ENCODE measurements at places on chromosomes 12 and 14.
A peak's percentile ranks its signal among the peaks of the same experiment; 100 is the strongest.

DNA sequence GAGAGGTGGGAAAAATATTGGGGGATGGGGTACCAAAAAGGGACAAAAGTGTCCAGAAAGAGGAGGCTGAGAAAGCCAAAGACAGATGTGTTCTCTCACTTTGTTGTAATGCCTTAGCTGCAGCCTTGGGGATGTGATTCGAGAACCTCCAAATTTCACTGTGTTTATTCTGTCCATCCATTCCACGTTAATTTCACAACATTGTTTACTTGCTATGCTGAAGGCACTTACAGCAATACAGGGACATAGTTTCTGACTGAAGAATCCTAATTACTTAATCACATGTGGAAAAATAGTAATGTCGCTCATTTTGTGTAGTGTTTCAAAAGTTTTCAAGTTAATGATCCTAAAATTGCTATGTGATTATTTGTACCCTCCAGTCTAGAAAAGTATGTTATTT is 146.2 kb upstream of the SLC38A2 start:
- DNase-seq = no peak

DNA sequence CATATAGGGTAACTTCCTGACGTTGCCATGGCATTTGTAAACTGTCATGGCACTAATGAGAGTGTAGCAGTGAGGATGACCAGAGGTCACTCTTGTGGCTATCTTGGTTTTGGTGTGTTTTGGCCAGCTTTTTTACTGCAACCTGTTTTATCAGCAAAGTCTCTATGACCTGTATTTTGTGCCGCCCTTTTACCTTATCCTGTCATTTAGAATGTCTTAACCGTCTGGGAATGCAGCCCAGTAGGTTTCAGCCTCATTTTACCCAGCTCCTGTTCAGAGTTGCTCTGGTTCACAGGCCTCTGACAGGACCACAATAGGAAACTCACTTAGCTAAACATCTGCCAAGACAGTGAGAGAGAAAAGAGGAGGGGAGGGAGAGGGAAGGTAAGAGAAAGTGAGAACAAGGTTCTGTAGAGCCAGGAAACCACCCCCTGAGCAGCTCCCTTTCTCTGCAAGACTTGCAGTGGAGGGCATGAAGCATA is 64.8 kb upstream of the PLEKHG3 start:
- DNase-seq = no peak

DNA sequence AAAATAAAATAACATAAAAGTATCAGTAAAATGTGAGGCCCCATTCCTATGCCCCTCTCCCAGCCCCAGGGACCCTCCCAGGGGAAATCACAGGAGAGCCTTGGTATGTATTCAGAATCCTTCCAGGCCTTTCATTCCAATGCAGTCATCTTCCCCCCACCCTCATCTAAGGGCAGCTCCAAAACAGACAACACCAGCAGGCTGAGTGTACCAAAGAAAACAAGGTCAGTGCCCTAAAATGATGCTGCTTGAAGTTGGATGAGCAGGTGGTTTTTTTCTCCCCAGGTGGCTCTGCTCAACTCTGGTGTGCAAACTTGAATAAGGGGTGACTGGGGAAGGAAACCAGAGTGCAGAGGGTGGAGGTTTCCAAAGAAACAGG is 56.2 kb downstream of the TSPAN9 start:
- no peak for DNase-seq

DNA sequence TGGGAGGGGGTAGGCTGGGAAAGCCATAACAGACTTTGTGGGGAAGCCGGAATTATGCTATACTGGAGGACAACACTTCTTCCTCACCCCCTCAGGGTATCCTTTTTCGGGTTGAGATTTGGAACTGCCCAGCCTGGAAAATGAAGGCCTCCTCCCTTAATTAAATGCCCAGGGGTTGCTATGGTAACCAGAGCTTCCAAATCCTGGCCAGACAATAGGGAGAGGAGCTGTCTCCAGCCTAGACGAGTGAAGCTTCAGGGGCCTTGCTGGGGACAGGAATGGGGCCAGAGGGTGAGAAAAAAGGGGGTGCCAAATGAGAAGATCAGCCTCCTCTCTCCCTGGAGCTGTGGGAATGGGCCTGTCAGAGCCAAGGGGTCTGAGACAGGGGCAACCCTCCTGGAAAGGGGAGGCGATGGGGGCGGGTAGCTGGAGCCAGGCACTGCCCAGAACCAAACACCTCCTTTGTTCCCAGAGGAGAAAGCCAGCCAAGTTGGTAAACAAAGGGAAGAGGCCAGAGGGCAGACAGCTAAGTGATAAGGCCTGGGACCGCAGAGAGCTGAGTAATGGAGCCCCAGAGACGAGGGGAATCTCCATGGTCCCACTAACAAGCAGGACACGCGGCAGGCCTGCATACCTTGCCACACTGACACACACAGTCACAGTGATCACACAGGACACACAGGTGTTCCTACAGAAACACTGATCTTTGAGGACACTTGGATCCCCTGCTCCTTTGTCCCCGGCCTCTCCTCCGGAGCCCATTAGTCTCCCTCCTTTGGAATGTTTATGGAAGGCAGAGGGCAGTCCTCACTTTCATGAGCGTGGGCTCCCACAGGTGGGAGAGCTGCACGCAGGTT is 17.9 kb upstream of the RND1 start:
- DNase-seq = no peak

- DNase-seq = no peak
Measured at GRCh38 chr12:22101749-22102243, 55.8 kb downstream of the CMAS start.

GRCh38 chr14:50320283-50320682 is 8.2 kb downstream of the DMAC2L start:
- DNase-seq = no peak

- no peak for DNase-seq
Measured at GRCh38 chr14:105358140-105358846, 40.0 kb upstream of the TEX22 start.

DNA sequence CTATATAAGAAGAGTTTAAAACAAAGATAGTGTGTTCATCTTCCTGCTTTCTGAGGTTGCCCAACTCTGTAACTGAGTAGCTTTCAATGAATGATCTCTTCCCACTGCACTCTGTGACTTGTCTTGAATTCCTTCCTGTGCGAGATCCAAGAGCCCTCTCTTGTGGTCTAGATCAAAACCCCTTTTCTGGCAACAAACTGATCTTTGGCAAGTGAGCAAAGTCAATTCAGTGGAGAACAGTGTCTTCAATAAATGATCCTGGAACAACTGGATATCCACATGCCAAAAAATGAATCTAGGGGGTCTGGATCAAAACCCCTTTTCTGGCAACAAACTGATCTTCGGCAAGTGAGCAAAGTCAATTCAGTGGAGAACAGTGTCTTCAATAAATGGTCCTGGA is 8.5 kb downstream of the CFAP54 start:
- DNase-seq = no peak

- DNase-seq = no peak
Measured at GRCh38 chr12:88935856-88936255, 355.6 kb upstream of the KITLG start.

GRCh38 chr12:87304406-87304805 is 724.8 kb downstream of the C12orf50 start:
- DNase-seq = no peak

GRCh38 chr12:76144245-76144549 is 59.7 kb upstream of the NAP1L1 start:
- DNase-seq = peak; percentile 36

- no peak for DNase-seq
Measured at GRCh38 chr14:63508033-63508432, 35.1 kb downstream of the PPP2R5E start.

- no peak for DNase-seq
Measured at GRCh38 chr12:124175704-124176103, 119.2 kb upstream of the RFLNA start.

- no peak for DNase-seq
Measured at GRCh38 chr12:19263672-19264071, 134.1 kb downstream of the PLEKHA5 start.

DNA sequence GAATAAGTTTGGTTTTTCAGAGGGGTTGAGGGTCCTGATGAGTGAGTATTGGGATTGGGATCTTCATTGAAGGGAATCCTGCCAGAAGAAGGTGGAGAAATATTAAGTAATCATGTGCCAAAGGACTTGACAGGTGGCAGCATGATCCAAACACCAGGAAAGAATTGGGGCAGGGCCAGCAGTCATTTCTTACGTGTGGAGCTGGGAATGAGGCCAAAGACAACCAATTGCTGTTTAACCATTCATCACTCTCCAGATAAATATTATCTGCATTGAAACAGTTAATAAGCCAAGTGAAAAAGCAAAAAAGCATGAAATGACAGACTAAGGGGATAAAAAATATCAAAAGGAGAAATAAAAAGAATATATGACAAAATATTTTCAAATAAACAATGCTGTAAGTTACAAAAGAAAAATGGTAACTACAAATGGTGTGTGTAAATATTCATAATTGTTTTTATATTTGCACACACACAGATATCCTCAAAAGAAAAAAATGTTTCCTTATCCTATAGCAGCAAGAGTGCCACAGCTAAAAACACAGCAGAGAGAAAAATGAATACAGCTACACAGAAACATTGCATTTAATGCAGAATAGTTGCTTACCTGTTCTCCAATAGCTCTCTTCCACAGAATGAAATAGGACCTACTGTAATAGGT is 26.2 kb downstream of the C2CD5 start:
- no peak for DNase-seq

GRCh38 chr14:50947446-50947845 is 3.2 kb upstream of the PYGL start:
- no peak for DNase-seq

DNA sequence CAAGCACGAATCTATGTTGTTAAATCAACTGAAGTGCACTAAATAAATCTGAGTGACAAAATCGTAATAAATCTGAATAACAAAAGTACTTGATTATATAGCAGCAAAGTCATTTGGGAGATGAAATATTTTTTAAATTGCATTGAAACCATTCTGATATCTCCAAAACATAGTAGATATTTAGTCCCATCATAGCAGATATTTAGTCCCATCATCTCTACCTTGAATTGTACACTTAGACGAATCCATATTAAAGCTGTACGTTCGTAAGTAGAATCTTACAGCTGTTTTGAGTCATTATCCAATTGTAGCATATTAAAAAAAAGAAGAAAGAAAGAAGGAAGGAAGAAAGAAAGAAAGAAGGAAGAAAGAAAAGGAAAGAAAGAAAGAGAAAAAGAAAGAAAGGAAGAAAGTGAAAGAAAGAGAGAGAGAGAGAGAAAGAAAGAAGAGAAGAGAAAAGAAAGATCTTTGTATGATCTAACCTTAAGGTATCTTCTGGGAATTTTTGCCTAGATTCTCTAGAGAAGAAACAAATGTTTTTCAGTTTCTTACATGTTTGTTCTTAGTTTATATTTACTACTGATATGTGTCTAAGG is 2.6 kb downstream of the DCN start:
- no peak for DNase-seq

GRCh38 chr12:26133521-26133920 is 8.7 kb upstream of the BHLHE41 start:
- no peak for DNase-seq

DNA sequence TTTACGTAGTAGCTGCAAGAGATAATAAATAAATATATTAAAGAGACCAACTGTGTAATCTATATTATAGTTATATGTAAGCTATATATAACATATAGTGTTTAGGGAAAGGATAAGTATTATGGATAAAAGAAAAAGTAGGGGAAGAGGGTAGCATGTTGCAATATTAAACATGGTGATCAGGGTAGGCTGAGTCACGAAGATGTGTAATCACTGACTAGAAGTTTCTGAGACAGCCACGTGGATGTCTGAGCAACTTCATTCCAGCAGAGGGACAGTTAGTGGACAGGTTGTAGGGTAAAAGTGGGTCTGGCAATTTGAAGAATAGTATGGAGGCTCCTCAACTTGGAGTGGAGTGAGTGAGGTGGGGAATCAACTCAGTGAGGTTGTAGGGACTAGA is 109.7 kb downstream of the ANO4 start:
- no peak for DNase-seq

DNA sequence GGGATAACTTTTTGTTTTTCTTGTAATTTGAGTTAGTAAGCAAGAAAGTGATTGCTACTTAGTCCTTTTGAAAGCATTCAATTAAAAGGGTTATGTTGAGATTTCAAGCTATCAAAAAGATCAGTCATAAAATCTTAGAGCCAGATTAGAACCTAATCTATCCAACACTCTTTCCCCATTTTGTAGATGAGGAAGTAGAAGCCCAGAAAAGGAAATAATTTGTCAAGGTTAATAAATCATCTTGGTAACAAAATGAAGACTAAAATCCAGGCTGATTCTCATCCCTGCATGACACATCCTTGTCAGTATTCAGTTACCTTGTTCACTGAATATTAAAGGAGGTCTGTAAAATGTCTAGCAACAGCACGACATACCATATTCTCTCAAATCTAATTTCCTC is 26.5 kb downstream of the PPP1R13B start:
- DNase-seq = no peak

- DNase-seq = no peak
Measured at GRCh38 chr12:54300732-54301427, at the start of gene NFE2. TSS of gene NFE2 (minus strand) at chr12:54301015. CDS start at chr12:54295248, 5,767 bp downstream.

DNA sequence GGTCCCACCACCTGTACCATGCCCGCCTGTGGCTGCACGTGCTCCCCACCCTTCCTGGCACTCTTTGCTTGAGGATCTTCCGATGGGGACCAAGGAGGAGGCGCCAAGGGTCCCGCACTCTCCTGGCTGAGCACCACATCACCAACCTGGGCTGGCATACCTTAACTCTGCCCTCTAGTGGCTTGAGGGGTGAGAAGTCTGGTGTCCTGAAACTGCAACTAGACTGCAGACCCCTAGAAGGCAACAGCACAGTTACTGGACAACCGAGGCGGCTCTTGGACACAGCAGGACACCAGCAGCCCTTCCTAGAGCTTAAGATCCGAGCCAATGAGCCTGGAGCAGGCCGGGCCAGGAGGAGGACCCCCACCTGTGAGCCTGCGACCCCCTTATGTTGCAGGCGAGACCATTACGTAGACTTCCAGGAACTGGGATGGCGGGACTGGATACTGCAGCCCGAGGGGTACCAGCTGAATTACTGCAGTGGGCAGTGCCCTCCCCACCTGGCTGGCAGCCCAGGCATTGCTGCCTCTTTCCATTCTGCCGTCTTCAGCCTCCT is 1.1 kb downstream of the INHBE start:
- no peak for DNase-seq

Measured in activated CD8-positive, alpha-beta memory T cell treated with anti-CD3 and anti-CD28 coated beads for 4 hours (primary cell).